ENCODE measurements at places on chromosomes 4 and X. TPM values are rescaled to one million over a fixed set of nuclear protein-coding genes. Genes with fewer than 3 reads are reported as not detected.

The UCP1 gene
- total RNA-seq, result not detected

The XK gene
- total RNA-seq, result 0.36 TPM

The DCAF8L2 gene
- not detected for total RNA-seq

The CCDC149 gene
- 1.3 TPM for total RNA-seq

The HPGD gene
- 67.5 TPM for total RNA-seq

The DCAF12L2 gene
- 0.18 TPM for total RNA-seq
